ENCODE measurements at places on chromosomes 1 and 21.

GRCh38 chr1:37123276-37124115, 89.2 kb upstream of the GRIK3 start:
- no peak for DNase-seq

DNA sequence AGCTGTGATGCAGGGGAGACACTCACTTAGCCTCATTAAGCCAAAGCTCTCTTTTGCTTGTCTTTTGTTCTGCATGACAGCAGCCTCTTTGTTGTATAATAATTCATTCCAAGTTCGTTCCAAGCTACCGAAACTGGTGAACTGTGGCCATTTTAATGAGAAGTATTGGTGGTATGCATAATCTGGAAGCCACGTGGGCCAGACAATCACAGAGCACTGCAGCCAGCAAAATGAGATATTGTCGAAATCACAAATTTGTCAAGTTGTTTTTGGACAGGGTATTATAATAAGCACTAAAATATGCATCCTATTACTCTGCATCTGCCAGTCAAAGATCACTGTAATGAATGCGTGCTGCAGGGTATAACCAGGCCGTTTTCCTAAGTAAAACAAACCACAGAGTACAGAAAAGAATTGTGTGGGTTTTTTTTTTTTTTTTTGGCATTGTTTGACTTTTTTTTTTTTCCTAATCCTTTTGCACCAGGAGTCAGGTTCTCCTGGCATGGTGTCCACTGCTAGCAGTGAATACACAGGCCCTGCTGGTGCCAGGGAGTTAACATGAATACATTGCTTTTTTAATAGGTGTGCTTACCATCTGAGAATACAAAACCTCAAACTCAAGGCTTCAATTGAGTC, 423.9 kb downstream of the PTBP2 start:
- DNase-seq, result no peak

- no peak for DNase-seq
Observed at GRCh38 chr1:84170171-84170570, 26.1 kb downstream of the PRKACB start.

- peak; percentile 45 for DNase-seq
Observed at GRCh38 chr21:39518055-39518846, 66.5 kb downstream of the SH3BGR start.

- no peak for DNase-seq
Observed at GRCh38 chr1:204480515-204480914, 14.1 kb downstream of the PIK3C2B start.

DNA sequence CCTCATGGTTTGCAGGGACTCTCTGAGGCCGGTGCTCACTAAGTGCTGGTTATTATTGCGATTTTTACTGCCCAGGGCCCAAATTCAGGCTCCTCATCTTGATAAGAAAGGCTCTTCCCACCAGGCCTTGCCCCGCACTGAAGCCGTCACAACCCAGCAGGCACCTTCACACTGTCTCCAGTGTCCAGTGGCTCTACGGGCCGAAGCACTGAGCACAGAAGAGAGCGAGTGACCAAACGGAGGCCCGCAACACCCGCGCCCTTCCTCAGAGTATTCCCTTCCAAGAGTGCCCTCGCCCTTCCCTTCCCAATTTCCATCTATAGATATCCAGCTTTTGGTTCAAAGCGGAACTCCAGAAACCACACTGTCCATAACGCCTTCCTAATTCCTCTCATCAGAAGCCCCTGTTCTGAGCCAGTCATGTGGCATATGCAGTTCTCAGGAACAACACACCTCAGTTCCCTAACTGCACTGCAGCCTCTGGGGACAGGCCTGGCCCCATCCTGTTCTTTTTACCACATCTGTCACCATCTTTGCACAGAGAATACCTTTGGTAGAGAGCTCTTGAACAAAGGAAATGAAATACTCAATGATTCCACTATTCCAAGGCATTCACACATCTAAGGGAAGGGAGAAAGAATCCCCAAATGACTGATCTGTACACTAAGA, 15.1 kb downstream of the FALEC start:
- no peak for DNase-seq

- DNase-seq, result no peak
Observed at GRCh38 chr1:94522304-94522703, 19.3 kb downstream of the F3 start.

GRCh38 chr1:65948609-65949229, 156.0 kb downstream of the PDE4B start:
- no peak for DNase-seq

DNA sequence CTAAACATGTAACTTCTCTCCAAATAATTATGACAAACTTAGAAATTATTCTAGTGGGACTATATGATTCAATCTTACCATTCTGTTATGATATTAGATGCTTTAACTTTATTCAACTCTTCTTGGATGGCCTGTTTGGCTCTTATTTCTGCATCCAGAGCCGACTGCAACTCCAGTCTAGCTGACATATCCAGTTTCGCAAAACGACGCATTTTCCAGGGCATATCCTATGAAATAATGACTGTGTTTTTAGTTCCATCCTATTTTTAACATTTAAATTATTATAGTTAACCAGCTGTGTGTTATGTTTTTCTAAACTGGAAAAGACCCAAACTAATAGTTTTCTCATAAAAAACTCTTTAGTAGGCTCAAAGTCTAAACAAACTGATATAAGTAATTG, 133.7 kb downstream of the COQ8A start:
- DNase-seq, result no peak

- DNase-seq, result no peak
Observed at GRCh38 chr1:156579472-156579871, at the start of gene TTC24. TSS of gene TTC24 (plus strand) at chr1:156579723. CDS start at chr1:156581365, 1,642 bp downstream.

DNA sequence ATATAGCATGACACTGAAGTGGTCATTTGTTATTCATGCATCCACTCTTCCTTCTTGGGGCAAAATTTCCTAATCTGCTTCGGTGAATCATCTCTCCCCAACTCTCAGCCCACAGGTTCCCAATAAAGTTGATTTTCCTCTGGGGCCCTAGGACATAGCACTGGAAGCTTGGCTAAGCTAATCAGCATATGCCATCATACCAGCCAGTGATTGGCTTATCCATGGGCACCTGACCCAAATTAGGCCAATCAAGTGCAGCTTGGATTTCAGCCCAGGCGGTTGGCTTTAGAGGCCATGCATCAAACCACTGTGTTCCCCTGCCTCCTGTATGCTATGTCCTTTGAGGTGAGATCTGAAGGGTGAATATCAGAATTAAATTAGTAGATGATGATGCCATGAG, 58.9 kb downstream of the C1orf94 start:
- DNase-seq, result no peak

GRCh38 chr1:65717815-65718454, 74.8 kb upstream of the PDE4B start:
- no peak for DNase-seq

DNA sequence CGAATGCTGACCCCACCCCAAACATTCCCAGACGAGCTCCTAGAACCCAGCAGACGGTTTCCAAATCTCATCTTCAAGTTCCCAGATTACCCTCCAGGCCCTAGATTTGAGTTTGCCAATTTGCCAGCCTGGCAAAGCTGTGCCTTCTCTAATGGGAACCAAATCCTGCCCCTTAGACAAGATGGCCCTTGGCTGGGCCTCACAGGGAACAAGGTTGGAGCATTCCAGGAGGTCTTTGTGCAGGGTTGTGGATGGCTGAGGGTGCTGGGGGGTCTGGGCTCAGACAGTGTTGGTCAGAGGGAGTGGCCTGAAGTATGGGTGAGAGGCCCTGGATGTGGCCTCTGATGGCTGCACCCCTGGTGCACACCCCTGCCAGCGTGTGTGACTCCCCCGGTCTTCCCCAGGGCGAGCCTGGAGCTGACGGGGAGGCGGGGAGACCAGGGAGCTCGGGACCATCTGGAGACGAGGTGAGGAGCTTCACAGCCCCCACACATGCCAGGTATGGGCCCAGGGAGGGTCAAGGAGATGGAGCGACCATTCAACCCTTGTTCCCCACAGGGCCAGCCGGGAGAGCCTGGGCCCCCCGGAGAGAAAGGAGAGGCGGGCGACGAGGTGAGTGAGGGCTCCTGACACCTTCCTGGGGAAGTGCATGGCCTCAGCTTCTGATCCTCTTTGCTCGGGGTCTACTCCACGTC, 10.2 kb downstream of the COL6A1 start:
- no peak for DNase-seq

DNA sequence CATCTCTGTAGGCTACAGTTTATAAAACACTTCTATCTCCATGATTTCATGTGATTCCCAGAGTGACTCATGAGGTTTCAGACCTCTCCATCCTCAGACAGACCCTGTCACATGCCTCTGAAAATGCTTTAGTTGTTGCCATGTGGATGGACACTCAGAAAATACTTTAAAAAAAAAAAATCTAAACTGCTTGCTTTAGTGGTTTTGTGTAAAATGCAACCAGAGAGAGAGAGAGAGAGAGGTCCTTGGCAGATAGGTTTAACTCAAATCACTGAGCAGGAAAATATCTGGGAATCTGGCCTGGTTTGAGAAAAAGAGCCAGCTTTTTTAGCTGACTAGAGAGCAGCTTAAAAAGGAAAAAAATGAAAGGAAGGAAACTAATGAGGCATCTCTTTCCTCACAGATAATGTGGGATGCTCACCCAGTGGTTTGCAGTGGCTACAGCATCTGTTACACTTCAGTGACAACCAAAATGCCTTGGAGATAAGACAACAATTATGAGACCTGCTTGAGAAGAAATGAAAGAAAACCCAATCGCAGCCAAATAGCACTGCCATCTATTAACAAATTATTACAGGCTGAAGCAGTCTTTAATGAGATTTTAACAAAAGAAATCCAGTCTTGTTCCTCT, 54.6 kb upstream of the SYT14 start:
- no peak for DNase-seq

DNA sequence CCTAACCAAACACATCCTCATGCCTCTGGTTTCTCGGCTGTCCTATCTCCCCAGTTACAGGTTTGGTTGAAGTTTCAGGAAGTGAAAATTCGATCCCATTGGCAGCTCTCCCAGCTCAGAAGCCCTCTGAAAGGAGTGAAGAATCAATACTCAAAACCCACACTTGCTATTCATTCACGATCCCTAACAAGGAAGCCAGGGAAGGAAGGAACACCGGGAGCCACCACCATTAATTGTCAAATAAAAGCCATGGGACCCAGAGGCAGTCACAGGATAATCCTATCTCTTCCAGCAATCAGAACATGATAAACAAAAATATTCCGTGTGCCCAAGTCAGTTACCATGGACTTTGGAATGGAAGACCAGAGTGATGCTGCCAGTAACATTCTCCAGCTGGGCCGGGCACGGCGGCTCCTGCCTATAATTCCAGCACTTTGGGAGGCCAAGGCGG, 7.0 kb downstream of the TMPRSS2 start:
- DNase-seq, result no peak

GRCh38 chr1:9912264-9912936, 2.3 kb upstream of the CTNNBIP1 start:
- DNase-seq, result no peak

GRCh38 chr1:239354231-239354630, 32.1 kb upstream of the CHRM3 start:
- DNase-seq, result no peak

DNA sequence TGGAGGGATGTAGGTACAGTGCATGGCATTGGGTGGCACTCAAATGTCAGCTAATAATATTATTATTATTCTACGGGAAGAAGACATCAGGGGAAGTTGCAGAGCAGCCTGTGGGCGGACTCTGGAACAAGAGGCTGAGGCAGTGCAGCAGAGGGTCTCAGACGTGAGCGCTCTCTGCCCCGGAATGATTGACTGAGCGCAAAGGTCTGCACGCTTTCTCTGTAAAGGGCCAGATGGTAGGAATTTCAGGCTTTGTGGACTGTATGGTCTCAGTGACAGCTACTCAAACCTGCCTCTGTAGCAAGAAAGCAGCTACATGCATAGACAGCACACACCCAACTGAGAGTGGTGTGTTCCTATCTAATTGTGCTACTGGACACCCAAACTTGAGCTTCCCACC, 29.6 kb upstream of the VPS13D start:
- no peak for DNase-seq

GRCh38 chr1:119475866-119476439, 31.1 kb upstream of the HSD3B1 start:
- DNase-seq, result no peak

DNA sequence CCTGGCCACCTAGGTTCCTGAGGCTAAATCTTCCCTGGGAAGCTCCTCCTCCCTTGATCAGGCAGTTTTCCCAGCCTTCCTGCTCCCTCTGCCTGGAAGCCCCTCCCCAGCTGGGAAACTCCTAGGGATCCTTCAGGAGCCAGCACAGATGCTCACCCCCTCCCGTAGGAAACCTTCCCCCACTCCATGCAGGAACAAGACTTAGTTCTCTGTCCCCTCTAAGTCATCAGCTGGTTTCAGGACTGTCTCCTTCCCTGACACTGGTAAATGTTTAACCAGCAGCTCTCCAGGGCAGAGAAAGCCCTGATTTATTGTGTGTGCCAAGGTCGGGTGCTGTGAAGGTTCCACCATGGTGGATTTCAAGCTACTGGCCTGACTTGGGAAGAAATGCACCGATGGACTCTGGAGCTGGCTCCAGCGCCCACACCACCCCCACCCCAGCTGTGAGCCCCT, 25.0 kb downstream of the TTC39A start:
- DNase-seq, result no peak

GRCh38 chr1:145997718-145998023, 1.3 kb upstream of the TXNIP start:
- no peak for DNase-seq

DNA sequence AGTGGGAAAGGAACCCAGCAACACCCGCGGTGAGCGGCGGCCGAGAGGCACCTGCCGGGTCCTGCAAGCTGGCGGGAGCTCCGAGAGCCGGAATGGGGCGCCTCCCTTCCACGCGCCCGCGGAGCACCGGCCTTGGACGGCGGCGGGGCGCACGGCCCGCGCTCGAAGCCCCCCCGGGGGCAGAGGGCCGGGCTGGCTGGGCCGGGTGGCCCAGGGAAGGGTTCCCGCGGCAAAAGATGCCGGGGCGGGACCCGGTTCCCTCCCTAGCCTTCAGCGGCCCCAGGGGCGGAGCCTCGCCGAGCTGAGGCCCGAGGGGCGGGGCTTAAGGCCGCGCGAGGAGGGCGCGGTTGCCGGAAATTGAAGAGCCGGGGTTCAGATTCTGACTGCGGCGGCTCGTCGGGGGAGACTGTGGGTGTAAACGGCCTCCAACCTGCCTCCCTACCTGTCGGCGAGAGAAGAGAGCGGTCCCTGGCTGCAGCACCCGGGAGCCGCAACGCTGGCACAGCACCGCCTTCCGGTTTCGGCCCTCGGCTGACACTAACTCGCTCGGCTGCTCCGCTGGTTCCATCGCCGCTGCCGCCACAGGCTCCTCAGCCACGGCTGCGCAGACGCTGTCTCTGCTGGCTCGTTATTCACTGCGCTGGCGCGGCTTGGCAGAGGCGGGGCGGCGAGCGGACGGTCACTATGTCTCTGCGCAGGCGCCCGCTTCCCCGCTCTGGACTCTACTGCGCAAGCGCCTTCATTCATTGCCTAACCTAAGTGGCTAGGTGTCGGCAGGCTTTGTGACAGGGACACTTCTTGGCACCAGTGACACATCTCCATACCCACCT, at the start of gene RABIF:
RABIF (minus strand) TSS at position 619 of the 830 bp plus-strand sequence; CDS start at position 568, 51 bp downstream.
- DNase-seq, result peak; percentile 98

- DNase-seq, result no peak
Observed at GRCh38 chr21:34965200-34966174, 83.6 kb downstream of the RUNX1 start.

DNA sequence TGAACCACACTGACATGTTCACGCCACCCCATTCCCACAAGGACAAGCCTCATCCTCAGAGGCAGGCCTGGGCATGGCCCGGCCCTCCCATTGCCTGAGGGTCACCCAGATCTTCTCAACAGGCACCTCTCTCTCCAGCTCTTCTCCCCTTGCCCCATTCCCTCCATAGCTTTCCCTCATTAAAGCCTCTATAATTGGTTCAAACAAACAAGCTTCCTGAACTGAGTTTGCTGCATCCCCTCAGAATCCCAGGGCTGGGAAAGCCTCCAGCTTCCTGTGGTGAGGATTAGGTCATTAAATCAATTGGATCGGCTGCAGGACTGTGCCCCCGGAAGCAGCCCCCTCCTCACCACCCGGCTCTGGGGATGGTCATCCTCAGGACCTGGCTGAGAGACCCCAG, 18.9 kb downstream of the CTNNBIP1 start:
- no peak for DNase-seq

All from CD4-positive, alpha-beta T cell treated with Interleukin-1 beta for 1 hour (primary cell).